Natural killer cell (primary cell): ENCODE measurements at places on chromosomes 1 and 21. TPM values are rescaled to one million over a fixed set of nuclear protein-coding genes. Genes with fewer than 3 reads are reported as not detected.

DNA sequence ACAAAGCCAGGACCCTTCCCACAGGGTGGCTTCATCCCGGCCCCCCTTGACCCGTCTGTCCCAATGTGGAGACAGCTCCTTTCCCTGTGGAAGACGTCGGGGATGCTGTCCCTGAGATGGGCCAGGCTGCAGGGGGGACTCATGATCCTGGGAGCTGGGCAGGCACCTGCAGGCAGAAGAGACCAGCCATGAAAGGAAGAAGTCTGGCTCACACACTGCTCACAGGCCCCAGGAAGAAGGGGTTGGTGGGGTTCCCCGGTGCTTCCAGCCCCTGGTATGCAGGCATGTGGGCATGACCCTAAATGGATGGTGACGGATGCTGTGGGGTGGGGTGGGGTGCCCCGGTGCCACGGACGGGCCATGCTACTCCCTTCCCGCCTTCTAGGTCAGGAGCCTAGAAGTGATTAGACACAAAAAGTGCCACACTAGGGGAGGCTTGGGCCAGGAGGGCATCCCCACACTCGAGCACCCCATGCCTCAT lies 8.3 kb downstream of the ACTRT2 start:
- no peak for DNase-seq

DNA sequence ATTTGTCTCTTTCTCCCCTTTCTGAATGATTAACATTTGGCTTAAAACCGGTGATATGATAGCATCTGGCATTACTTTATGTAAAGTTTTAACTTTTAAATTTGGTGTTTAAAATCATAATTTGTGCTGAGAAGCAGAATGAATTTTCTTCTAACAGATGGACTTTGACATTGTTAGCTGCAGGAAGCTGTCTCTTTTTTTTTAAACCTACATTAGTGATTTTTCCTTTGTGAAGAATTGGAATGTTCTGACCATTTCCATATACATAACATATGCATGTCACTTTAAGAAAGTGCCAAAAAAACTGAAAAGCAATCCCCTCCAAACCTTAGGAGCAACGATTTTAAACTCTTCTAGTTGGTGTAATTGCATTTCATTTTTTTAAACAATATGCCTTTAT lies 22.2 kb downstream of the F3 start:
- no peak for DNase-seq

DNA sequence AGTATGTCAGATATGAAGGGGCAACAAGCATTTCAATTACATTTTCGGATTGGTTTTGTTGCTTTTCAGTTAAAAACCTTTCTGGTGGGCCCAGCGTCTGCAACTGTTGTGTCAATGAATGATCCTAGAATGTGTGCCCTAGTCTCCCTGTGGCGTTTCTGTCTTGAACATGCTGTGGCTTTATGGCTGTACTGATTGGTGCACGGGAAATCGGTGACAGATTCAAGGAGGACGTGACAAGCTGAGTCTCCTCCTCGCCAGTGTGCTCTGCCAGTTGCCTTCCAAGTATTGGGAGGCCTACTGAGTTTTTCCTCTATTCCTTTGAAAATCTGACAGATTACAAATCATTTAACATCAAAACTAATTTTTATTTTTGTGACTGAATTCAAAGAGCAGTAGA lies 127.6 kb downstream of the ZP4 start:
- no peak for DNase-seq

DNA sequence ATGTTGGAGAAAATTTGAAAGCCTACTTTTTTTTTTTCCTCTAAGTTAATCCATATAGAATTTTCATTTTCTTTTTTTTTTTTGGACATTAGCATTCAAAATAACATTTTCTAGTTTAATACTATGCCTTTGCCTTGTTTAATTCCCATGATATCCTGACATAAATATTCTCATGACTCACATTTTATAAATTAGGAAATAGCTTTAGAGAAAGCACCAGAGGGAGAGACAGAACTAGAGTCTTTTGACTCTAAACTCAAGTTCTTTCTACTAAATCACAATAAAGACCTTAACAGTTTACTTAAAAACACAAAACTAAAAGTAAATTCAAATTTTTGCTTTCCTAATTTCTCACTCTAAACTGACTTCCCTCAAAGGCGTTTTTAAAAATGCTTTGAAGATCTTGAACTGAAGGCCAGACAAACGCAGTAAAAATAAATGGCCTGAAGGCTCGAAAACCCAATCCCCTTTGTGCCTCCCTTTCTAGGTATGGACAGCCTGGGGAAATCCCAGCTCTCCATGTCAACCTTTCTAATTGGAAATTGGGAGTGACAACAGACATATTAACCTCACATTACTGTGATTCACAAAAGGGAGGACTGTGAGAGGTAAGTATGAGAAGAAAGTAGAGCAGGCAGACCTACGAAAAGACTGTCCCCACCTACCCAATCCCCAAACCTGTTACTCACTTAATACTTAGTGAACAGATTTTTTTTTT lies 104.6 kb downstream of the ENAH start:
- DNase-seq: no peak

DNA sequence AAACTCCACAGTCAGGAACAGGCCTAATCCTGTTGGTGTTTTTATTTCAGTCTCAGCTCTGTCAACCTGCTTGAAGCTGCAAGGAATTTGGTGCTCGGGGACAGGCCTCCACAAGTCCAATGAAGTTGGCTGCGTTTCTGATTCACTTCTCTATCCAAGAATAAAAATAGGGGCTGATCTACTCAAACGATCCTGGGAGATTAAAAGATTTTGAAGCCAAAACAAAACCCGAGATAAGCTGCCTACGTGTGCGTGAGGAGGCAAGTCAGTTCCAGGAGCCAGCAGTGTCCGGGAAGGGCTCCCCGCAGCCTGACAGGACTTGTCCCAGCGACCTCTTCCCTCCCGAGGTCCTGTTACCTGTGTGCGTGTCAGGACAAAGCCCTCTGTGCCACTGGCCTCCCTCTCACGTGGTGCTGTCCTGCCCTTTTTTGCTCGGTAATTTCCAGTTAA lies 98.0 kb downstream of the ETS2 start:
- DNase-seq: no peak

DNA sequence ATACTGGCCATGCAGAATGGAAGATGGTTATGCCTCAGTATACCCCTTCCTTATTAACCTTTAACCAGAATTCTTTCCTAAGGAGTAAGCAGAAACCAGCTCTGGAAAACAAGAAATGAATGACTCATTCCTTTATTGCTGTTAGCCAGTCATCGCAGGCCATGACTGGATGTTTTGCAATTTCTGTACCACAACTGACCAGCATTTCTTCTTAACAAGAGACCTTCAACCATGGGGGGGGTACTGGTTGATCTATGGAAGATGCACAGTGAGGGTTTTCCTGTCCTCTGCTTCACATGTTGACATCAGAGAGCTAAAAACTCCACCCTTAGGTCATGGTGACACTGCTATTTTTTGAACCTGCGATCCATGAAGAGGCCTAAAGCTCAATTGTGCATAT lies 28.0 kb upstream of the RNF2 start:
- no peak for DNase-seq

DNA sequence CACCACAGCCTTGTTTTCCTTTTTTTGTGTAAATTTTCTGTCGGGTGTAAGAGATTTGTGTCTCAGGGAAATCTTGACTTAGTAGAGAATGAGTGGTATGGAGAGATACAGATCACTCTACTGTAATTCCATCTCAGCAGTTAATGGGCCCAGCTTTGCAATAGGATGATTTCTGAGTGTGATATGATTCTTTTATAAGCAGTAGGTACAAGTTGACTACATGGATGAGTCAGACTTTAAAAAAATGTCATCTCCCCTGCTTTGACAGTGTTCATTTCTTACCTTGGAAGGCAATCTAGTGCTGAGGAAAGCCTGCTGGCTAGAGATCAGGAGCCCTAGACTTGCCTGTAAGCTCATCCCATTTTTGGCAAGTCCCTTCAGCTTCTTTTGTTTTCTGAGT lies 261.9 kb downstream of the RYR2 start:
- no peak for DNase-seq

- no peak for DNase-seq
Measured at GRCh38 chr1:151837884-151838221, 1.8 kb downstream of the C2CD4D start.

DNA sequence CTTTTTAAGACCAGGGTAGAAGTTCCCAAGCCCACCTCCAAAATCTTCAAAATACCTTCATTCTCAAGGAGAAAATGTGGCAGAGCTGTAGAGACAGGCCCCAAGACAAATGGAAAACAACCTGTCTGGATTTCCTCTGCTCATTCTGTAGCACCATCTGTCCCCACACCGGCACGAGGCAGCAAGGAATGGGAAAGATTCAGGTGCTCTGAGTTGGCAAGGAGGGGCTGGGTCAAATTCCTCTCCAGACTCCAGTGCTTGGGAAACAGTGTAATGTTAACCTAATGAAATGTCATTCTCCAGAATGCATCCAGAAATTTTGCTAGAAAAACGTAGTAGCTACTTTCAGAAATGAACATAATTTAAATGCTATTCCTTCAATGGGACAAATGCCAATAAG lies 9.3 kb downstream of the PABPC4 start:
- DNase-seq: no peak

DNA sequence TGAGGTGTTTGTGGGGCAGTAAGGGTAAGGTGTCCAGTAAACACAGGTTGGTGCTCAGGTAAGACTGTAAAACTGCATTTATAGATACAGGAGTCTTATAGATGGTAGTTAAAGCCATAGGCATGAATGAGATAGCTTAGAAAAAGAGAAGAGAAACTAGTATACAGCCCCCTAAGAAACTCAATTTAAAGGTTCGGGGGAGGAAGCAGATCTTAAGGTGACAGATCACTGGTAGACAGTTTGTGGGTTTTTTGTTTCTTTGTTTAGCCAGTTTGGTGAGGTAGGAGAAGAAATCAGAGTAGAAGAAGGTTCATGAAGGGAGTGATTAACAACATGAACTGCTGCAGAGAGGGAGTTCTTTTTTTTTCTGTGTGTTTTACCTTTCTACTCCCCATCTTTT lies 6.1 kb upstream of the AGO3 start:
- DNase-seq: no peak

DNA sequence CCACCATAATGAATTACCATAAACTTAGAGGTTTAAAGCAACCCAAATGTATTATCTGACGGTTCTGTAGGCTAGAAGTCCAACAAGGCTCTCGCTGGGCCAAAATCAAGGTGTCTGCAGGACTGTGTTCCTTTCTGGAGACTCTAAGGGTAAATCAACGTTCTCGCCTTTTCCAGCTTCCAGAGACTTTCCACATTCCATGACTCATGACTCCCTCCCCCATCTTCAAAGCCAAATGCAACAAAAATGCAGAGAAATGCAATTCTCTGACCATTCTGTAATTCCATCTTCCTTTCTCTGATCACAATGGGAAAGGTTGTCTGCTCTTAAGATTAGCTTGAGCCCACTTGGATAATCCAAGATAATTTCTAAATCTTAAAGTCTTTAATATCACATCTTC lies 287.1 kb downstream of the LTN1 start:
- DNase-seq: no peak

DNA sequence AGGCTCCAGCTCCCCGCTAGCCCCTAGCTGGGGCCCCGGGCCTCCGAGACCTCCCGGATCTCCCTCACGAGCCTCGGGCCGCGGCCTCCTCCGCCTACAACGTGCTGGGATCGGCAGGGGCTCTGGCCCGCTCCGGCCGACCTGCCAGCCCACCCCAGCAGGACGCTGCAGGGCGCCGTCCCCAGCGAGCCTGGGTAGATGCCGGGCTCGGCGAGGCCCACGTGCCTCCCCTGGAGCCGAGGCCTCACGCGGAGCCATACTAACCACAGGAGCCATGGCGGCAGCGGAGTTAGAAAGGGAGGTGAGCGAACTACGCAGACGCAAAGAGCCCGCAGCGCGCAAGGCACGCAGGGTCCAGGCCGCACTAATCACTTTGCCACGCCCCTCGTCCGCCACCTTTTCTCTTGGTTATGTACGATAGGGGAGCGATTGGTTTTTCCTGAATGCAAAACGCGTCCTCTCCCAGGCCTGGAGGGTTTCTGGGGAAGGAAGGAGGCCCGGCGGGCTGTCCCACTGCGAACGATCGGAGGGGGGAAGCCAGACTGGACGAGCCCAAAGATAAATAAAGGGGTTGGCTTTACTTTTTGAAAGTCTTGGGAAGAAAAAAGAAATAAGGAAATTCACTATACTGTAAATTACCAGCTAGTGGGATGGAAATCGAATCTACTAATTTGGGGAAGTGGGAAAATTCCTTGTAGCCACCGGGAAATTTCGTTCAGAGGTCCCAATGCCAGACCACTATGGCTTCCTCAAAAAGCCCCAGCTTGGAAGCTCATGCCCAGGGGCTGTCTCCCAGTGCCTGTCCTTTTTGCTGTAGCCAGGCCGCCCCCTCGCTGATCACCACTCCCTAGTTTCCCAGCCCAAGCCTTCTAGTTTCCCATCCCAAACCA lies at the start of gene RPL22:
TSS of gene RPL22 (minus strand) at position 298 of the 890 bp plus-strand sequence. CDS start at position 276, 22 bp downstream.
- peak; percentile 99 for DNase-seq

DNA sequence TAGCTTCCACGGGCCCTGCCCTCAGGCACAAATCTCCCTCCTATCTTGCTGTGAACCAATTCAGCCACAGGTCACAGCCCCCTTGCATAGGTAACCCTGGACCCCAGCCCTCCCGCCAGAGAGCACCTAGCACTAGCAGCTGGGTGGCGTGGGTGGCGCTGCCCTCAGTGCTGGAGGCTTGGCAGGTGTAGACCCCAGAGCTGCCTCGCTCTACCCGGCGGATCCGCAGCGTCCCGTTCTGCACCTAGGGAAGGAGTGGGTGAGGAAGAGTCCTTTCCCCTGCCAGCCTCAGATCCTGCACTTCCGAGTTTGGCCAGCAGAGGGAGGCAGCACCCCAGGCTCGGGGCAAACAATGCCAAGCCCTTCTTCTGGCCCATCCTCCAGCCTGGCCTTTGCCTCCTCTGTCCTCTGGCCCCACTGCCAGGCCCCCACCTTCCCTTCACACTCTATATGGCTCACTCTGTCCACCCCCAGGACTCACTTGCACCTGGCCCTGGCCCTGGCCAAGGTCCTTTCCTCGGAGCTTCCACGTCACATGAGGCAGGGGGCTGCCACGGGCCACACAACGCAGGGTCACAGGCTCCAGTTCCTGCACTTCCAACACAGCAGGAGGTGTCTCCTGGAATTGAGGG lies 9.0 kb downstream of the IGSF9 start:
- DNase-seq: peak; percentile 89

GRCh38 chr1:168879896-168880734 lies 151.1 kb upstream of the DPT start:
- DNase-seq: no peak

- no peak for DNase-seq
Measured at GRCh38 chr1:82901561-82901960, 1097.4 kb downstream of the TTLL7 start.

GRCh38 chr1:209839875-209840546 lies 12.2 kb downstream of the UTP25 start:
- no peak for DNase-seq

- DNase-seq: no peak
Measured at GRCh38 chr1:197304638-197305200, 36.7 kb downstream of the CRB1 start.

- no peak for DNase-seq
Measured at GRCh38 chr1:156658496-156658895, 16.6 kb downstream of the BCAN start.

- DNase-seq: no peak
Measured at GRCh38 chr21:33761441-33762036, 119.2 kb downstream of the ITSN1 start.

FOXD2 gene
- 1.4 TPM for total RNA-seq

SLC1A7 gene
- 16.0 TPM for total RNA-seq

RAB3B gene
- not detected for total RNA-seq
